Glutamatergic neuron (in vitro differentiated cells): ENCODE measurements at places on chromosomes 5 and 9. TPM values are rescaled to one million over a fixed set of nuclear protein-coding genes. Genes with fewer than 3 reads are reported as not detected.

GRCh38 chr5:116137544-116138378, 52.9 kb downstream of the COMMD10 start:
- DNase-seq, result no peak

Gene TMEM167A
- 145 TPM for total RNA-seq

Gene ATP6V1G1
- total RNA-seq, result 156 TPM

Gene MARVELD2
- total RNA-seq, result 1.6 TPM

Gene CCL21
- not detected for total RNA-seq

DNA sequence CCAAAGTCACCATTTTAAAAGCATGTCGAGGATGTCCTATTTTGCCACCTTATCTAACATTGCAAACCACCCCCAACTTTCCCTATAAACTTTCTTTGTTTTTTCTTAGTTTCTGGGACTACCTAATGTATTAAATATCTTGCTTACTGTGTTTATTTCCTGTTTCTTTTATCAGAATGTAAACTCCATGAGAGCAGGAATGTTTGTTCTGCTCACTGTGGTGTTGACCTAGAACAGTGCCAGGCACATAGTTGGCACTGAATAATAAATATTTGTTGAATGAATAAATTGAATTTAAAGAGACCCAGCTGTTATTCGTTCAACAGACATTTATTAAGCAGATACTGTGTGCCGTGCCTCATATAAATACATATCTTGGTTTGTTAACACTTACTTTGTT, 35.2 kb downstream of the MACIR start:
- DNase-seq, result no peak

Gene PCSK5
- total RNA-seq, result 9.6 TPM

DNA sequence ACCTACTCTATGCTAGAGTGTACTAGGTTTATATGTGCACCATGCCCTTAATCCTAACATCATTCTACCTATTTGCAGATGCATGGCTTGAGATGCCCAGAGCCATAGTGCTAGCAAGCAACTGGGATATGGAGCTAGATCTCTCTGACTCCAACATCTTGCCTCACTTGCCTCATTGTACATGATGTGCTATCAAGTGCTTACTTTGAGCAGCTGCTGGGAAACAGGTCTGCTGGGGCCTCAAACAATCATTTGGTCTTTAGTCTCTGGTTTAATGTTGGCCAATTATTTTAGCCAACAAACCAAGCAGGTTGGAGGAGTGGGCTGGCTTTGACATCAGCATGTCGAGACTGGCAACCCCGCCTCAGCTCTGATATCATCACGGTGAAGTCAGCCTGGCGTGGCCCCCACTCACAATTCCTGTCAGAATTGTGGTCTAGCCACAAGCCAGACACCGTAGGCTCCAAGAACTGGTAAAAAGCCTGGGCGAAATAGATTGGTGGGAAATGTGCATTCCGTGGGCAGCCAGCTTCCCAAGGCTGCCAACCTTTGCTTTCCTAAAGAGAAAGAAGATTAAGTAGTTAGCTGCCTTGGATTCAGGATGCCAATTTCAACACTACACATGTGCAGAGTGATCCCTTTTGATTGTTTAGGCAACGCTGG, 21.1 kb upstream of the GAS1 start:
- DNase-seq, result no peak

- DNase-seq, result no peak
Observed at GRCh38 chr9:89097219-89097618, 81.4 kb downstream of the SHC3 start.

Gene NEUROG1
- total RNA-seq, result 222 TPM

Gene SPATA9
- total RNA-seq, result not detected

GRCh38 chr9:121958530-121958929, 134.6 kb downstream of the TTLL11 start:
- DNase-seq, result no peak

GRCh38 chr5:163773226-163773625, 267.8 kb downstream of the MAT2B start:
- no peak for DNase-seq

DNA sequence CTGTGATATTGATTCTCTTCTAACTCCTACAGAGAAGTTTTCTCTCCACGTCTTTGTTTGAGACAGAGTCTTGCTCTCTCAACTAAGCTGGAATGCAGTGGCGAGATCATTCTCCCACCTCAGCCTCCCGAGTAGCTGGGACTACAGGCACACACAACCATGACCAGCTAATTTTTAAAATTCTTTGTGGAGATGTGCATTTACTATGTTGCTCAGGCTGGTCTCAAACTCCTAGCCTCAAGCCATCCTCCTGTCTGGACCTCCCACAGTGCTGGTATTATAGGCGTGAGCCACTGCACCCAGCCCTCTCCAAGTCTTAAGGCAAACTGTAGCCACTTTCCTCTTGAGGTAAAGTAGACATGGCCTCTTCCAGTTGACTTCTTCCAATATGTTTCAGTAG, 72.2 kb downstream of the SNX18 start:
- DNase-seq, result no peak

Gene SLC25A48
- 1.7 TPM for total RNA-seq

Gene SPATA31C1
- total RNA-seq, result not detected

Gene CCNI2
- 0.17 TPM for total RNA-seq
